ENCODE measurements at places on chromosomes 12 and 14.

DNA sequence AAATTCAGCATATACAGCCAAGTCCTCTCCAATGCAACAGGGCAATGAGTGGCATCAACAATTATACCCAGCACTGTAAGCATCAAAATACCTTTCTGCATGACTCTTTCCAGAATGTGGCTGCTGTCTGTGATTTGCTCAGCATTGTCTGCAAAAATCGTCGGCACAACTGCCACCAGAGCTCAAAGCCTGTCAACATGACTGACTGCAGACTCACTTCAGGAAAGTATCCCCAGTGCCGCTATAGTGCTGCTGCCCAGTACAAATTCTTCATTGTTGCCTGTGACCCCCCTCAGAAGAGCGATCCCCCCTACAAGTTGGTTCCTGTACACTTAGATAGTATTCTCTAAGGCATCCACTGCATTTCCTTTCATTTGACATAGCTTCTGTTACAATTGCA is 735 bp downstream of the RNASE6 start:
- H3K4me1 ChIP-seq: no peaks in the 10 kb centered on the region
- no peak overlapping the region for H3K27ac ChIP-seq
- peak overlapping the region; percentile 38 for H3K4me3 ChIP-seq
- H3K36me3 ChIP-seq: no peaks in the 10 kb centered on the region

- no peaks in the 10 kb centered on the region for H3K4me1 ChIP-seq
- H3K27me3 ChIP-seq: no peaks in the 10 kb centered on the region
- no peaks in the 10 kb centered on the region for H3K36me3 ChIP-seq
- peak; percentile 75 for DNase-seq
These were observed at the start of gene CCDC63 for GRCh38 chr12:110846615-110847566. Gene CCDC63 (plus strand): TSS chr12:110846987. CDS start chr12:110852955, 5,968 bp downstream.

DNA sequence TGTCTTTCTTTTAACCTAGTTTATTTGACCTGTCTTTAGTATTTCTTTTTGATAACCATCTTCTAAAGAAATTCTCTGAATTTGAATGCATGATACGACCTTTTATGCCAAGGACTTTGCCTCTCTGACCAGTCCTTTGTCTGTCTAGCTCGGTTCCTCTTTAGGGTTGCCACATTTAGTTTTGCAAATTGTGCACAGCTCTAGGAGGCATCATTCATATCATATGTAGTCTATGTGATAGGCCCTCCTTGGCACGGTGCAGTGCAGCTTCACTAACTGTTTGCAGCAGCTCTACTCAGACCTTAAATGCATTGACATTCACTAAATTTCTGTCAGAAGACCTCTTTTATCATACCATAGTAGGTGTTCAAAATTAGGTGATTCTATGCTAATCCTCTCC is 75.6 kb downstream of the USP15 start:
- DNase-seq: no peak
- peak overlapping the region; percentile 37 for H3K27ac ChIP-seq
- H3K27me3 ChIP-seq: no peaks in the 10 kb centered on the region
- H3K4me1 ChIP-seq: no peaks in the 10 kb centered on the region
- H3K4me3 ChIP-seq: no peak overlapping the region
- H3K36me3 ChIP-seq: no peaks in the 10 kb centered on the region

- no peaks in the 10 kb centered on the region for H3K27me3 ChIP-seq
- H3K36me3 ChIP-seq: no peaks in the 10 kb centered on the region
- H3K4me1 ChIP-seq: no peaks in the 10 kb centered on the region
- no peak overlapping the region for H3K27ac ChIP-seq
- DNase-seq: no peak
These were observed 84.9 kb upstream of the EVL start for GRCh38 chr14:99980299-99980698.

DNA sequence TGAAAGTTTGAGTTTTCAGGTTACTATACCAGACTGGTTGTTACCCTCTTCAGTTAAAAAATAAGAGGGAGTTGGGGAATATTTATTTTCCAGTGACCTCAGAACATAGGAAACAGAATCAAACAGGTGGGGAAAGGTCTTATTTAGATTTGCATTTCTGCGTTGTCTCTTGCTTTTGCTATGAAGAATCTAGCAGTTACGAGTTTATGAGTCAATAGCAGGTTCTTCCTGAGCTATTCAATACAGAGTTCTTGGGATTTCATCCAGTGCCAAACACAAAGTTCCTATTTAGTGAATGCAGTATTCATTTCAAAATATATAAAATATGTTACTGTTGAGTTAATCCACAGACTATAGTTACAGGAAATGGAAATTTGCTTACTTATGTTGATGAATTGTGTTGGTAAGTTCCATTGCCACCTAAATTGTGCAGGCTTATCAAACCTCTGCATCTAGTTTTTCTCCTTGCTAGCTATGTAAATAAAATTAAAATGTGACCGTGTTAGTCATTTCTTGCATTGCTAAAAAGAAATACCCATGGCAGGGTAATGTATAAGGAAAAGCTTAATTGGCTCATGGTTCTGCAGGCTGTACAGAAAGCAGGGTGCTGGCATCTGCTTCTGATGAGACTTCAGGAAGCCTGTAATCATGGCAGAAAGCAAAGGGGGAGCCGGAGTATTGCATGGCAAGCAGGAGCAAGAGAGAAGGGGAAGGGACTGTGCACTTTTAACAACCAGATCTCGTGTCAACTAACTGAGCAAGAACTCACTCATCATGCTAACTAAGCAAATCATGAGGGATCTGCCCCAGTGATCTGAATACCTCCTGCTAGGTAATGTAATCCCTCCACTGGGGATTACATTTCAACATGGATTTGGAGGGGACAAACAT is 110.2 kb downstream of the KTN1 start:
- no peak for DNase-seq
- H3K4me3 ChIP-seq: no peak overlapping the region
- peaks cover 10% of the 10 kb centered on the region for H3K36me3 ChIP-seq
- no peaks in the 10 kb centered on the region for H3K4me1 ChIP-seq

DNA sequence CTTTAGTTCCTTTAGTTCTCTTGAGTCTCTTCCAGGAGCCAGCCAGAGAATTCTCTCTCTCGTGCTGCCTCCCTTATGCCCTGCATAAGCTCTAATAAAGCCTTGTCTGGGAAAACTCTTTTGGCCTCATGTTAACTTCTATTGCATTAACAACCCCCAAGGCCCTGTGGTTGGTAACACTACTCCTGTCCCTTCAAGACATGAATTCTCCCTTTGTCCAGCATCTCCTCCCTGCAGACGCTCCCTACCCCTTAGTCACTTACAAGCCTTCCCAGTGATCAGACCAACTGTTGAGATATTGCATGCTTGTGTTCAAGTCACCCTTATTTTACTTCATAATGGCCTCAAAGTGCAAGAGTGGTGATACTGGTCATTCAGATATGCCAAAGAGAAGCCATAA is 12.1 kb downstream of the LTBR start:
- no peaks in the 10 kb centered on the region for H3K27me3 ChIP-seq
- no peak for DNase-seq
- peaks cover 5% of the 10 kb centered on the region for H3K4me1 ChIP-seq

DNA sequence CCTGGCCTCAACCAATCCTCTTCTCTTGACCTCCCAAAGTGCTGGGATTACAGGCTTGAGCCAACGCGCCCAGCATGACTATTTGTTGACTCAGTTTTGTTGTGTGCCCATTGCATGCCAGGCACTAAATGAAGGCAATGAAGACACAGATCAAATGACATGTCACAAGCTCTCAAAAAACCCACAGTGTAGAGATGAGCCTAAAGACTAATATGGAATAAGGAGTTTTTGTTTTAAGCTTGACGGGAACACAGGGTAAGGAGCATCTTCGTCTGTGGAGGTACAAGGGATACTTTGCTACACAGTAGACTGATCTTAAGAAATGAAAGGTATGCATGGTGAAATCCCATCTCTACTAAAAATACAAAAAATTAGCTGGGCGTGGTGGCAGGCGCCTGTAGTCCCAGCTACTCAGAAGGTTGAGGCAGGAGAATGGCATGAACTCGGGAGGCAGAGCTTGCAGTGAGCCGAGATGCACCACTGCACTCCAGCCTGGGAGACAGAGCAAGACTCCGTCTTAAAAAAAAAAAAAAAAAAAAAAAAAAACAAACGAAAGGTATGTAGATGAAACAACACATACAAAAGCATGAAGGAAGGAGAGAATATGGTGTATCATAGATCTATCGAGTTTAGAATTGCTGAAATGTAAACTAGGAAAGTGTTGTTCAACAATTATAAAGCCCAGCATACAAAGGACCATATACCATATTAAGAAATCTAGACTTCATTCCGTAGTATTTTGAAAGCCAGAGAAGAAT is 122.1 kb upstream of the PTPRB start:
- no peaks in the 10 kb centered on the region for H3K27me3 ChIP-seq
- no peaks in the 10 kb centered on the region for H3K4me1 ChIP-seq
- DNase-seq: no peak
- no peak overlapping the region for H3K27ac ChIP-seq

DNA sequence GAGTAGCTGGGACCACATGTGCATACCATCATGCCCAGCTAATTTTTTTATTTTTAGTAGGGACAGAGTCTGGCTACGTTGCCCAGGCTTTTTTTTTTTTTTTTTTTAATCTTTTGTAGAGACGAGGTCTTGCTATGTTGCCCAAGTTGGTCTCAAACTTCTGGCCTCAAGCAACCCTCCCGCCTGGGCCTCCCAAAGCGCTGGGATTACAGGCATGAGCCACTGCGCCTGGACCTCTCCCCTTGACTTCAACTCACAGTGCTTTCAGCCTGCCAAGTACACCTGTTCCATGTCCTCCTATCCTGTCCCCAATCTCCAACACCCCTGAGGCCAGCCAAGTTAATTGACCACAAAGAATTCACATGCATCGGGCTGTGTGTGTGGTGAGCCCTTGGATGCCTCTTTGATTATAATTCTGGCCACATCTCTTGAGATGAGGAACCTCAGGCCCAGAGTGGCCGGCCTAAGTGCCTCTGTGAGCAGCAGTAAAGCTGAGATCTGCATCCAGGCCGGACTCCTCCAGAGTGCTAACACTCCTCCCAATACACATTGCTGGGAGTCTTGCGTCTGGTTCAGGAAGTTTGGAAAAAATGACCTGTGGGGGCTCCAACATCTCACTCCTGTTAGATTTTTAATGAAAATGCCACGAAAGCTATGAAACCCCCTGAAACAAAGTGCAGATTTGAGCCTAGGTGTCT is 6.8 kb downstream of the RAB35 start:
- H3K27ac ChIP-seq: no peak overlapping the region
- no peaks in the 10 kb centered on the region for H3K27me3 ChIP-seq
- no peak for DNase-seq
- no peak overlapping the region for H3K4me3 ChIP-seq

- H3K36me3 ChIP-seq: peaks cover 66% of the 10 kb centered on the region
- no peak overlapping the region for H3K4me3 ChIP-seq
- no peaks in the 10 kb centered on the region for H3K4me1 ChIP-seq
- H3K27me3 ChIP-seq: no peaks in the 10 kb centered on the region
- no peak overlapping the region for H3K27ac ChIP-seq
These were observed 12.5 kb downstream of the PGAM5 start for GRCh38 chr12:132723015-132723763.

- no peak for DNase-seq
- no peaks in the 10 kb centered on the region for H3K27me3 ChIP-seq
- H3K27ac ChIP-seq: no peak overlapping the region
- no peak overlapping the region for H3K4me3 ChIP-seq
These were observed 12.9 kb downstream of the GPR84 start for GRCh38 chr12:54351341-54351740.

DNA sequence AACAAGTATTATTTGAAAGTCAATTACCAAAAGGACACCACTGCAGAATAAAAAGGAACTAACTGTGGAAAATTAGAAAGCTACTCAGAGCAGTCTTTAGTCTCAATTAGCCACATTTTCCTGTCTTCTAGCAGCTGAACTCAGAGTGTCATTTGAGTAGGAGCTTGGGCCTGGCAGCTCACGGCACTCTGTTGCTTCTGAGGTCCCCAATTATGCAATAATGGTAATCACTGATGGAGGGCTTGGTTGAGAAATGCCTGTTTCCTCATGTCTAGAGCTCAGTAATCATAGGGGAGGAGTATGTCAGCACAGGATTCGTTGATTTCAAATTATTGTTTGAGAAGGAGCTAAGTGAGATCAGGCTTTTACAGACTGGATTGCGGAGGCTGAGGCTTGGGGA is 108.6 kb downstream of the VRK1 start:
- H3K4me3 ChIP-seq: no peak overlapping the region
- no peaks in the 10 kb centered on the region for H3K4me1 ChIP-seq
- no peak overlapping the region for H3K27ac ChIP-seq
- DNase-seq: no peak
- H3K36me3 ChIP-seq: no peaks in the 10 kb centered on the region

GRCh38 chr14:89493877-89494634 is 77.0 kb upstream of the FOXN3 start:
- no peaks in the 10 kb centered on the region for H3K27me3 ChIP-seq
- no peak overlapping the region for H3K27ac ChIP-seq
- H3K36me3 ChIP-seq: no peaks in the 10 kb centered on the region

DNA sequence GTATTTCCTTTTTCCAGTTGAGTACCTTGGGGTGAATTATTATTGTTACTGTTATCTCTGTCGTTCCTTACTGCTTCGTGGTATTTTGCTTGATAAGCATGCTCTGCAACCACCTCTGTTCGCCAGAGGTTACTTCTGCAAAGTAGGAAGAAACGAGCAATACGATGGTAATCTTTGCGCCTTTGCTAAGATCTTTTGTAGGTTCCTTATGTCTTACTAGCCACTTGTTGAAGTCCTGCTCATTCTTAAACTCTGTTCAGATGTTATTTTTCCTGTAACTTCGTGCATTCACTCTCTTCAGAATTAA is 729 bp upstream of the M6PR start:
- H3K36me3 ChIP-seq: no peaks in the 10 kb centered on the region
- H3K4me3 ChIP-seq: peak overlapping the region; percentile 78
- H3K4me1 ChIP-seq: no peaks in the 10 kb centered on the region
- peak overlapping the region; percentile 100 for H3K27ac ChIP-seq

DNA sequence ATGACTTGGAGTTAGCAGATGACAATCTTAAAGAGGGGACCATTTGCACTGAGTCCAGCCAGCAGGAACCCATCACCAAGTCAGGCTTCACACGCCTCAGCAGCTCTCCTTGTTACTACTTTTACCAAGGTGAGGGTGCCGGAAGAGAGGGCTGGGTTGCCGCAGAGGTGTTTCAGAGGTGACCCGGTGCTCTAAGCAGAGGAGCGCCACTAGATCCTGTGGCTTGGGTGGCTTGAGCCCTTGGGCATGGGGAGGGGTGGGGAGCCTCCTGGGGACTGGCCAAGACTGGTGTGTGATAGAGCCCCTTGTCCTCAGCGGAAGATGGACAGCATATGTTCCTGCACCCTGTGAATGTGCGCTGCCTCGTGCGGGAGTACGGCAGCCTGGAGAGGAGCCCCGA is 17.7 kb downstream of the POP5 start:
- no peaks in the 10 kb centered on the region for H3K27me3 ChIP-seq
- no peak overlapping the region for H3K27ac ChIP-seq
- H3K4me1 ChIP-seq: no peaks in the 10 kb centered on the region

GRCh38 chr12:22700106-22700505 is 75.1 kb downstream of the ETNK1 start:
- H3K4me1 ChIP-seq: no peaks in the 10 kb centered on the region
- no peaks in the 10 kb centered on the region for H3K27me3 ChIP-seq
- no peaks in the 10 kb centered on the region for H3K36me3 ChIP-seq
- H3K4me3 ChIP-seq: no peak overlapping the region

GRCh38 chr12:14962153-14962539 is 745 bp upstream of the ARHGDIB start:
- H3K36me3 ChIP-seq: no peaks in the 10 kb centered on the region
- H3K27me3 ChIP-seq: no peaks in the 10 kb centered on the region
- peaks cover 24% of the 10 kb centered on the region for H3K4me1 ChIP-seq
- H3K27ac ChIP-seq: peak overlapping the region; percentile 70
- H3K4me3 ChIP-seq: peak overlapping the region; percentile 52
- no peak for DNase-seq

All from ascending aorta (tissue), 2 donors.